Activated CD4-positive, alpha-beta memory T cell treated with anti-CD3 and anti-CD28 coated beads for 36 hours (primary cell): ENCODE measurements at places on chromosomes 13 and 19. TPM values are rescaled to one million over a fixed set of nuclear protein-coding genes. Genes with fewer than 3 reads are reported as not detected.
A peak's percentile ranks its signal among the peaks of the same experiment; 100 is the strongest.

GRCh38 chr19:3775374-3775711 is 3.3 kb upstream of the RAX2 start:
- no peak overlapping the region for H3K4me3 ChIP-seq
- H3K27ac ChIP-seq: no peak overlapping the region
- DNase-seq: no peak
- H3K36me3 ChIP-seq: no peaks in the 10 kb centered on the region
- H3K27me3 ChIP-seq: no peaks in the 10 kb centered on the region

COQ8B gene
- 36.3 TPM for total RNA-seq

PABPC3 gene
- total RNA-seq: 1.3 TPM

DNA sequence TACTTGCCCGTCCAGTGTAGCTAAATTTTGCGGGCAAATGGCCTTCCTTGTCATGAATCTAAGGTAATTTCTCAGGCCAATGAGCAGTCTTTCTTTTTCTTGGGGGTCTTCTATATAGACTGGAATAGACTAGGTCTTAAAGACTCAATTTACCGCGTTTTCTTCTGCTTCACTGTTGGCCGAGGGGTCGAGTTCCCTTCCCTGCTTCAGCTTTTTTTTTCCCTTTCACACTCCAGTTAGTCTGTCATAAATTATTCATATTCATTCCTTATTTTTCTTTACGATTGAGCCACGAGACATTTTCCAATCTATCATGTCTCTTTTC is 276 bp downstream of the ALG11 start:
- H3K27ac ChIP-seq: peak overlapping the region; percentile 83
- no peak for DNase-seq
- H3K36me3 ChIP-seq: peaks cover 6% of the 10 kb centered on the region
- H3K4me3 ChIP-seq: peak overlapping the region; percentile 99
- H3K4me1 ChIP-seq: peaks cover 9% of the 10 kb centered on the region

PLPPR3 gene
- not detected for total RNA-seq

DNA sequence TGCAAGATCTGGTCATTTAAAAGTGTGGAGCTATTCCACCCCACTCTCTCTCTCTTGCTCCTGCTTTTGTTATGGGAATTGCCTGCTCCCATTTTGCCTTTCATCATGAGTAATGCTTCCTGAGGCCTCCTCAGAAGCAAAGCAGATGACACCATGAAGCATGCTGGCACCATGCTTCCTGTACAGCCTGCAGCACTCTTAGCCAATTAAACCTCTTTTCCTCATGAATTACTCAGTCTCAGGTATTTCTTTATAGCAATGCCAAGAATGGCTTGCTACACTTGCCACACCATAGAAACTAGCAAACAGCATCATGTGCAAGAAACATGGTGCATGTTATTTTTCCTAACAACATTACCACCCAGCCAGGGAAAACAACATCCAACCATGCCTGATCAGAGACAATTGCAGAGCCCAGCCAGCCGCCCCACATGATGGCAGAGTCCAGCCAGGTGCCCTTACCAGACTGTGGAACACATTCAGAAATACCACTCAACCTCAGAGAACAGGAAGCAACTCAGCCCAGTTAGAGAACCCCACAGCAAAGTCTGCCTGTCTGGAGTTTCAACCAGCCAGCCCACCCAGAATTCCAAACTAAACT is 36.9 kb downstream of the SYDE1 start:
- H3K27me3 ChIP-seq: peaks cover 2% of the 10 kb centered on the region
- peaks cover 3% of the 10 kb centered on the region for H3K36me3 ChIP-seq
- H3K4me1 ChIP-seq: peaks cover 2% of the 10 kb centered on the region
- no peak overlapping the region for H3K4me3 ChIP-seq
- no peak for DNase-seq

CYP4F12 gene
- not detected for total RNA-seq

- H3K4me3 ChIP-seq: no peak overlapping the region
- peaks cover 30% of the 10 kb centered on the region for H3K4me1 ChIP-seq
- DNase-seq: no peak
- peaks cover 29% of the 10 kb centered on the region for H3K36me3 ChIP-seq
- no peaks in the 10 kb centered on the region for H3K27me3 ChIP-seq
Measured at GRCh38 chr19:10669246-10669645, 15.1 kb downstream of the ILF3 start.

GRCh38 chr19:6596621-6597020 is 5.7 kb upstream of the CD70 start:
- H3K27ac ChIP-seq: no peak overlapping the region
- DNase-seq: no peak
- H3K27me3 ChIP-seq: peaks cover 11% of the 10 kb centered on the region
- peaks cover 45% of the 10 kb centered on the region for H3K4me1 ChIP-seq
- H3K36me3 ChIP-seq: no peaks in the 10 kb centered on the region

- no peaks in the 10 kb centered on the region for H3K27me3 ChIP-seq
- H3K4me1 ChIP-seq: peaks cover 4% of the 10 kb centered on the region
- no peak for DNase-seq
- no peak overlapping the region for H3K27ac ChIP-seq
- peaks cover 9% of the 10 kb centered on the region for H3K36me3 ChIP-seq
Measured at GRCh38 chr13:113466383-113466782, 13.1 kb upstream of the ADPRHL1 start.

DNA sequence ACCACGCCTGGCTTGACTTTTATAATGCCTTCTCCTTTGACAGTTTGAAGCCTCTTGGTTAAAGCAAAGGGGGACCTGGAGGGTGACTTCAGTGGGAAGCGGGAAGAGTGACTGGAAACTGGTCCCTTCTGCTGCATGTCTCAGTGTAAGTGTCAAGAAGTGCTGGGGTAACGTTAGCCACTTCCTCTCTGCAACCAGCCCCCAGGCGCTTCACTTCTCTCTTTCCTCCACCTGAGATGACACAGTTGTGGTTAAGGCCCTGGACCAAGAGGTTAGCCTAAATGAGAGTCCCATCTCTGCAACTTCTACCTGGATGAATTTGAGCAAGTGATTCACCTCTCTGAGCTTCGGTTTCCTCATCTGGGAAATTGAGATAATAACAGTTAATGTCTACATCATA is 16.3 kb downstream of the LEUTX start:
- no peak overlapping the region for H3K4me3 ChIP-seq
- peak; percentile 27 for DNase-seq
- H3K36me3 ChIP-seq: no peaks in the 10 kb centered on the region

- DNase-seq: no peak
- no peak overlapping the region for H3K4me3 ChIP-seq
- H3K4me1 ChIP-seq: peaks cover 39% of the 10 kb centered on the region
- H3K27ac ChIP-seq: peak overlapping the region; percentile 40
- no peaks in the 10 kb centered on the region for H3K36me3 ChIP-seq
Measured at GRCh38 chr13:29855784-29856183, 5.4 kb upstream of the UBL3 start.

- H3K4me3 ChIP-seq: no peak overlapping the region
- H3K36me3 ChIP-seq: no peaks in the 10 kb centered on the region
- DNase-seq: no peak
- no peaks in the 10 kb centered on the region for H3K27me3 ChIP-seq
- H3K4me1 ChIP-seq: no peaks in the 10 kb centered on the region
Measured at GRCh38 chr13:103772576-103772975, 706.4 kb upstream of the SLC10A2 start.

- peaks cover 4% of the 10 kb centered on the region for H3K36me3 ChIP-seq
- peak; percentile 93 for DNase-seq
- H3K4me3 ChIP-seq: peak overlapping the region; percentile 68
- peaks cover 30% of the 10 kb centered on the region for H3K4me1 ChIP-seq
- H3K27ac ChIP-seq: peak overlapping the region; percentile 64
- H3K27me3 ChIP-seq: peaks cover 2% of the 10 kb centered on the region
Measured at GRCh38 chr19:45882652-45883585, 3.0 kb downstream of the IRF2BP1 start.

FFAR2 gene
- total RNA-seq: not detected

DNA sequence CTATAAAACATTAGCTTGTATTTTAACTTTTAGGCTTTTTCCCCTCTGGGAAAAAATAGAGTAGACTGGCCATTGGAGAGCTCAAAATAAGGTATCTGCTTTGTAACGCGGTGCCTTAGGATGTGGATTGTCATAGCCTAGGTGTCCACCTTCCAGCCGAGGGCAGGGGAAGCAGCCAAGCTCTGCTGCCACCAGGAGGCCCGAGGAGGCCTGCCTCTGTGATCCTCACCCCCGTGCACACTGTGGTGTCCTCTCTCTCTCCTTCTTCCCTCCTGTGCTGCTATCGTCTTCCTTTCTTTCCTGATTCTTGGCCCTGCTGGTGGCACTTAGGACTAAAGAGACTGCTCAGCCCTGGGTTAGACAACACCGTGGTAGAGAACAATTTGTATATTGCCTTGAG is 11.3 kb downstream of the HNRNPM start:
- H3K27me3 ChIP-seq: no peaks in the 10 kb centered on the region
- H3K4me3 ChIP-seq: no peak overlapping the region
- peaks cover 95% of the 10 kb centered on the region for H3K4me1 ChIP-seq
- peaks cover 51% of the 10 kb centered on the region for H3K36me3 ChIP-seq
- peak overlapping the region; percentile 18 for H3K27ac ChIP-seq
- no peak for DNase-seq

DNA sequence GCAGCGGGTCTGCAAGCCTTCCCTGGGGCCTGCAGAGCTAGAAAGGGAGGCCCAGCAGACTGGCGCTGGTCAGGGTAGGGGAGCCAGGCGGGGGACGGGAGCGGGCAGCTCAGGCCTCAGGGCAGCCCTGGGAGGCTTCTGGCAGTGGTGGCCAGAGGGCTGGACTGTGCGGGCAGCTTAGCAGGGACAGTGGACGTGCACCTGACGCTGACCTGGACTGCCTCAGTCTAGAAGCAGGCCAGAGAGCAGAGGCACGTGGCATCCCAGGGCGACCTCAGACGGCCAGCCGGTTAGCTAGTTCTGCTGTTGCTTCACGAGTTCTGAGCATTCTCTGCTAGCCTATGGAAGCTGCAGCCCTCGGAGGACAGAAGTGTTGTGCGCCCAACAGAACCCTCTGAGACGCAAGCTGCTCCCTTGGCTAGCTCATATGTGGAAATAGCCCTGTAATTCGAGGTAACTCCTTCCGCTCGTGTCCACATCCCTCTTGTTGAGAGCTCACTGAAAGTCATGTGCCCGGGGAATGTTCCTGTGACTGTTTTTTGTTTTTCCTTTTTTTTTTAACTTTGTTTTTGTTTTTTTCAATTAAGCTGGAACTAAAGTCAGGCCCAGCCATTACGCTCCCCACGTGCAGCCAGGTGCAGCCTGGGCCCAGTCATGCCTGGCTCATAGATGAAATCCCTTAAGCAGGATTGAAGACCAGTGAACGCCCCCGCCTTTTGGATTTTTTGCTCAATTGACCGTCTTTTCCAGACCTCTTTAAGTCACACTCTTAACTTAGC is 1.9 kb upstream of the FAM174C start:
- H3K4me1 ChIP-seq: peaks cover 57% of the 10 kb centered on the region
- peak overlapping the region; percentile 37 for H3K4me3 ChIP-seq
- peaks cover 55% of the 10 kb centered on the region for H3K36me3 ChIP-seq
- H3K27ac ChIP-seq: peak overlapping the region; percentile 73

GRCh38 chr13:34335014-34336007 is 517.4 kb downstream of the RFC3 start:
- no peak overlapping the region for H3K27ac ChIP-seq
- H3K4me1 ChIP-seq: no peaks in the 10 kb centered on the region
- H3K36me3 ChIP-seq: no peaks in the 10 kb centered on the region
- H3K4me3 ChIP-seq: no peak overlapping the region

DNA sequence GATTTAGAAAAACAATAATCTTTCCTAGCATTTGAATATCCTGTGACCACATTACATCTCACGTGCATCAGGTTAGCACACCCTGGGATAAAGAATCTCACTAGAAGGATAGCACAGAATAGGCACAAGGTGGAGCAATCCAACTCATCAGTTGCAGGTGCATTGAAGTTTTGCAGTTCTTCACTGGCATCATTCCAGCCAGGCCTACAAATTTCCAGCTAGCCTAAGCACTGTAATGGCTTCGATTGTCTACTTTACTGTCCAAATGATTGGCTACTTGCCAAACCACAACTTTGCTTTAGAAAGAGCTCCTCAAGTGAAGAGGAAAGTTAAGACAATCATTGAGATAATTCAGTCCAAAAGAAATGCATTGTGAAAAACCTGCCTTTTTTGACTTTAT is 89.5 kb downstream of the SPRY2 start:
- H3K27ac ChIP-seq: no peak overlapping the region
- no peak overlapping the region for H3K4me3 ChIP-seq
- H3K4me1 ChIP-seq: no peaks in the 10 kb centered on the region

DNA sequence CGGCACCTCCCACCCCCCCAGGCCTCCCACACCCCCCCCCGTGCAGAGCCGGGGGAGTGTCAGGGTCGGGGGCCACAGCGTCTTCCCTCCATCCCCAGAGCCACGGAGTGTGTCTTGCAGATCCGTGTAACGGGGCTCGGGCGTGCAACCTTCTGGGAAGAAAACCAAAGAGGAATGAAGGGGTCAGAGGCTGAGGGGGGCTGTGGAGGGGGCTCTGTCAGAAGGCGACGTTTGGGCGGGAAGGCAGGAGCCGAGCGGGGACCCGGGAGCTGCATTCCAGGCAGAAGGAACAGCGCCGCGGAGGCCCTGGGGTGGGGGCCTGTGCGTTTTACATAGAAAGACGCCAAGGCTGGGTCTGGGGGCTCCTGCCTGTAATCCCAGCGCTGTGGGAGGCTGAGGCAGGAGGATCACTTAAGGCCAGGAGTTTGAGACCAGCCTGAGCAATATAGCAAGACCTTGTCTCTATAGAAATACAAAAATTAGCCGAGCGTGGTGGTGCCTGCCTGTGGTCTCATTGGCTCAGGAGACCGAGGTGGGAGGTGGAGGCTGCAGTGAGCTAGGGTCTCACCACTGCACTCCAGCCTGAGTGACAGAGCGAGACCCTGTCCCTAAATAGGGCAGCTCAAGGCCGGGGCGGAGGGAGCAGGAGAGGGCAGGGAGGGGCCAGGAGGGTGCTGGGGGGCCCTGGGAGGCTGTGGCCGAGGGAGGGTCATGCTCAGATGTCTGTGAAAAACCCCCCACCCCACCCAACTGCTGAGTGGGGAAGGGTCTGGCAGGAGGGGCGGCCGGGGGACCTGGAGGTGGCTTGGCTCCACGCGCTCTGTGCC is 27.8 kb downstream of the ARID3A start:
- no peak for DNase-seq
- H3K27me3 ChIP-seq: no peaks in the 10 kb centered on the region
- H3K4me3 ChIP-seq: no peak overlapping the region

GRCh38 chr19:40768869-40769268 is 6.5 kb upstream of the MIA start:
- peaks cover 29% of the 10 kb centered on the region for H3K4me1 ChIP-seq
- H3K36me3 ChIP-seq: peaks cover 45% of the 10 kb centered on the region
- H3K4me3 ChIP-seq: no peak overlapping the region
- no peak overlapping the region for H3K27ac ChIP-seq

GRCh38 chr13:52980695-52981094 is 47.9 kb upstream of the OLFM4 start:
- no peak for DNase-seq
- H3K4me3 ChIP-seq: no peak overlapping the region
- no peak overlapping the region for H3K27ac ChIP-seq
